ENCODE measurements at places on chromosomes 2 and 18. TPM values are rescaled to one million over a fixed set of nuclear protein-coding genes. Genes with fewer than 3 reads are reported as not detected.
A peak's percentile ranks its signal among the peaks of the same experiment; 100 is the strongest.

DSG4 gene
- not detected for total RNA-seq

PGAP1 gene
- 7.6 TPM for total RNA-seq

- no peak overlapping the region for H3K4me3 ChIP-seq
- peaks cover 39% of the 10 kb centered on the region for H3K36me3 ChIP-seq
- no peaks in the 10 kb centered on the region for H3K27me3 ChIP-seq
- DNase-seq, result no peak
Observed at GRCh38 chr2:105070010-105070865, 32.4 kb downstream of the MRPS9 start.

GRCh38 chr2:85756822-85757435, 3.1 kb downstream of the ATOH8 start:
- DNase-seq, result no peak
- H3K4me3 ChIP-seq, result peak overlapping the region; percentile 85
- peak overlapping the region; percentile 2 for H3K27ac ChIP-seq
- H3K27me3 ChIP-seq, result no peaks in the 10 kb centered on the region

- H3K36me3 ChIP-seq, result no peaks in the 10 kb centered on the region
- DNase-seq, result no peak
- no peak overlapping the region for H3K4me3 ChIP-seq
- H3K4me1 ChIP-seq, result peaks cover 18% of the 10 kb centered on the region
- peaks cover 74% of the 10 kb centered on the region for H3K27me3 ChIP-seq
Observed at GRCh38 chr2:218857371-218858137, 2.1 kb upstream of the WNT6 start.

- peaks cover 29% of the 10 kb centered on the region for H3K4me1 ChIP-seq
- peak; percentile 82 for DNase-seq
- peak overlapping the region; percentile 3 for H3K27ac ChIP-seq
- no peaks in the 10 kb centered on the region for H3K27me3 ChIP-seq
- H3K4me3 ChIP-seq, result peak overlapping the region; percentile 10
Observed at GRCh38 chr2:85750587-85751575, 2.9 kb upstream of the ATOH8 start.

DNA sequence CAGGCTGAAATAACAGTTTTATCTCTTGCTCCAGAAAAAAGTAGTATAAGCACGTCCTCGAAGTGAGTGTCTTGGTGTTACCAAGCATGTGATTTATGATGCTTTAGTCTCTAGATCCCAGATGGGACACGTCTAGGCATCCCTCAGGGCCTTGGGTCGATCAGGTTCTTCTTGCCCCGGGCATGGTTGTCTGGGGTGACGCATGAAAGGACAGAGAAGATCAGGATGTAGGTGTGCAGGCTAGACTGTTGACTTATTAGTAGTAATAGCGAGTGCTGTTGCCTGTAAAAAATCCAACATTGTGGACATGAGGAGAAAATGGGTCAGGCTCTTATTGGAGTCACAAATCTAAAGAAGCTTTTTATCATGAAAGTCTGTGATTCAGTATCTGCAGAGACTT, 94.0 kb upstream of the NFU1 start:
- H3K27ac ChIP-seq, result no peak overlapping the region
- H3K36me3 ChIP-seq, result peaks cover 95% of the 10 kb centered on the region
- no peak for DNase-seq
- no peaks in the 10 kb centered on the region for H3K27me3 ChIP-seq

Data from heart left ventricle (tissue), 16 donors.